Muscle of leg (tissue), 16 donors: ENCODE measurements at places on chromosomes 12 and 14. TPM values are rescaled to one million over a fixed set of nuclear protein-coding genes. Genes with fewer than 3 reads are reported as not detected.

DNA sequence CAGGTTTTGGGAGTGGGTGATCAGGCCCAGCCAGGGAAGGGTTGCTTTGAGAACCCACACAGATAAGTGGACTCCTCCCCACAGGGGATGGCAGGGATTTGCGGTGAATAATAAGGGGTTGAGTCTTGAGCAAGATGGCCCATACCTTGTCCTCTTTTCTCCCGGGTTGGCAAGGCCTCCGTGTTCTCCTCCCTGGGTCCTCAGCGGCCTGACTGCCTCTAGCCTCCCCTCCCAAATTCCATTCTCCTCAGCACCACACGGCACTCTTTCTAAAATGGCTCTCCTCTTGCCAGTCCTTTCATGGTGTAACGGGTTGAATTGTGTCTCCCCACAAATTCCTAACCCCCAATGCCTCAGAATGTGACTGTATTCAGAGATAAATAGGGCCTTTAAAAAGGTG, 70.0 kb downstream of the CHST11 start:
- no peak for DNase-seq

DNA sequence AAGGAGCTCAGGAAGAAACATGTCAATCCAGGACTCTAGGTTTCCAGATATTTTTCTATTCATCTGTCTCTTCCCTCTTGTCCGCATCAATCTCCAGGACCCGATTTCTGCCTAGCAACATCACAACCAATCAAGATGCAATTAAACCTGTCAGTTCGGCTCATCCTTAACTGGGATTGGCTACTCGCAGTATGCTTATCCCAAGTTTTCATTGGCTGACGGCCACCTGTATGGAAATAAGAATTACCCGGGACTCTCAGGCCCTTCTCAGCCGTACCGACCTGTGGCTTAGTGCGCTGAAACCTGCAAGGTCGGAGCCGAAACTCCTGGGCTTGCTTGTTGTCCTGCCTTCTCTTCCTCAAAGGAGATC, 20.4 kb upstream of the ATP5MC2 start:
- DNase-seq = peak; percentile 88

DNA sequence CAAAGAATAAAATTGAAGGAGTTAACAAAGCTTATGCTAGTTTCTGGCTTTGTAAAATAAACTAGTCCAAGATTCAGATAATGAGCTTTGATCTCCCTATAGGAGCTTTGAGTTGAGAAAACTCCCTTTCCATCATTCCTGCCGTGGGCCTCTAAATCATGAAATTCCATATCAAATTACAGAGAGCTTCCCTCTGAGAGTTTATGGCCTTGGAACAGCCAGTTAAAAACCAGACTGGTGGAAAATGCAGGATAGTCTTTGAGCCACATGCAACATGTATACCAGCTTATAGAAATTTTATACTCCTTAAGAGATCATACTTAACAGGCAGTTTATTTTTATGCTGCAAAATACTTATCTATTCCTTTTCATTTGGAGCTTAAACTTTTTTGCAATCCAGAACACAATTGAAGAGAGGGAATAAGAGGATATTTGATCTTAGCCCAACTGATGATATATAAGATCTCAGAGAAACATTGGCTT, 175.8 kb upstream of the ATP2B1 start:
- peak; percentile 65 for DNase-seq

- peak; percentile 83 for DNase-seq
Measured at GRCh38 chr12:118103601-118104382, at the start of gene VSIG10. TSS of gene VSIG10 (minus strand) at chr12:118104011. CDS start at chr12:118103671, 340 bp downstream.

GRCh38 chr14:90587918-90588317, 191.1 kb downstream of the CALM1 start:
- no peak for DNase-seq

FGF6 gene
- 18.3 TPM for polyA plus RNA-seq

GRCh38 chr12:99170037-99170436, 477.5 kb upstream of the GARIN6 start:
- no peak for DNase-seq

KRT78 gene
- not detected for polyA plus RNA-seq

ESRRB gene
- 3.3 TPM for polyA plus RNA-seq

GRCh38 chr12:122174155-122174845, at the start of gene IL31:
TSS of gene IL31 (minus strand) at chr12:122174221. CDS start at chr12:122174172, 49 bp downstream.
- DNase-seq = no peak

- DNase-seq = no peak
Measured at GRCh38 chr12:121514184-121514742, 66.6 kb downstream of the KDM2B start.

GRCh38 chr12:75592638-75593335, 81.4 kb upstream of the KRR1 start:
- DNase-seq = no peak

ADAMTS20 gene
- 0.07 TPM for polyA plus RNA-seq

GRCh38 chr12:114697243-114697716, 13.3 kb upstream of the TBX3 start:
- DNase-seq = no peak

DNA sequence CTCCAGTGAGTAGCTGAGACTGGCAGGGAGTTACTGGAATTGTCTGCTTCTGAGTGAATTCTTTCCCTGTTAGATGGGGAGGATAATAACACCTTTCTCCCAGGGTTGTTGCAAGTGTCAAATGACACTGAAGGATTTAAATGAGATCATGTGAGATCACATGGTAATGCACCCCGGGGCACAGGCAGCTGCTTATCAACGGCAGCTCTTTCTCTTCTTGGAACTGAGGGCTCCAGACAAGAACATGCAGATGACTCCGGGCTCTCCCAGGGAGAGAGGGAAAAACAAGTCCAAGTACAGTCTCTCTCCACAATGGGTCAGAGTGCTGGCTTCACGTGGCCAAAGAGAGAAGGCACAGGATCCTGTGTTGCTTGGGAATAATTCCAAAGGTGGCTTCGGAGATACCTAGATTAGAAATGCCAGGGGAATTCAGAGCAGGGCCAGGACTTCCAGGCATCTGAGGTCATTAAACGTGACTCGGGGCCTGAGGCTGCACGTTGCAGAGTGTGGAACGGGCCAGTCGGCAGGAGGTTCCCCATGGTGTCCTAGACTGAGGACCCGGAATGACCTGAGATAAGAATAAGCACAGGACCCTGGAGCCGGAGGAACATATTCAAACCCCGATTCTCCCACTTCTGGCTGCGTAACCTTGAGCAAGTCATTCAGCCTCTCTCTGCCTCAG, 109.2 kb downstream of the PRMT8 start:
- no peak for DNase-seq

SOX5 gene
- polyA plus RNA-seq = 1.6 TPM

SYCP3 gene
- polyA plus RNA-seq = 0.48 TPM

DNA sequence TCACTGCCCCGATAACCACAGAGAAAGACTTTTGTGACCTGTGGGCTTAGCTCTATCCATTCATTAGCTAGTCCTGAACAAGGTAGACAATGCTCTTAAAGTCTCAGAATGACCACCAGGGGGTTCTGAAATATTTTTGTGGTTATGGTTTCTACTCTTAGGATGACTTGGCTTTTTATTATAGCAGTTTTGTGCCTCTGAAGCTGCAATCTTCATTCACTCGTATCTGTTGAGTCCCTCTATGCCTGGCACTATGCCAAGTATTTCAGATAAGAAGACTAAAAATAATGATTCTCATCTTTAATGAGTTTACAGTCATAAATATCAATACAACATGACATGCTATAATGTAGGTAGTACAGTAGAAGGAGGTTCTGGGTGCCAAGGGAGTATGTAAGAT, 130.8 kb upstream of the TRHDE start:
- no peak for DNase-seq

DNA sequence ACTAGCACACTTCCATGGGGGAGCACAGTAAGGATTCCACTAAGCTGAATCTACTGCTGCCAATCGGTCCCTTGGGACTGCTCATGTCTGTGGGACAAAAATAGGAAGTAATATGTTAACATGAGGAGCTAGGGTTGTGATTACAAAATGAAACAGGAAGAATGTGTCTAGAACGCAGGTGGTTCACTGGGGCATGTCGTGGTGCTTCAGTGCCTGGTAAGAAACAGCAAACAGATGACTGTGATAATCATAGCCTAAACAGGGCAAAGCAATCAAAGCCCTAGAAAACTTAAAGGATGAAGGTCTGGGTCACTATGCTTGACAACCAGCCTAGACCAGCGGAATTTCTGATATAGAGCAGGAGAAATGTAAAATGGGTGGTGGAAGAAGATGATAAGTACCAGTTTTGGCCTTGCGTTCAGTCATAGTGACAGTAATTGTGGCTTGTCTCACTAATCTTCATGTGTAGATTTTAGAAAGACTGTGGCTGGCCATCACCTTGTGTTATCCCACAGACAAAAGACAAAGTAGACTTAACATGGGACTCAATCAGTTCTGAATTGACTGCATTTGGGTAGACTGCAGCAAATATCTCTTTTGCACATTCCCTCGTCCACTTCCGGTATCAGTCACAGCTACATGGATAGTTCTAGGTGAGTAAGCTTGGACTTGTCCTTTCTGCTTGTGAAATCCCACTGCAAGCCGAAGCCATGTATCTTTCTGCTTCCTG, 51.4 kb downstream of the WASHC3 start:
- DNase-seq = peak; percentile 16

- DNase-seq = no peak
Measured at GRCh38 chr14:105938055-105938863, 411.9 kb downstream of the TMEM121 start.
